ENCODE measurements at places on chromosomes 2 and 18.

GRCh38 chr2:147086715-147087114, 758.1 kb upstream of the ACVR2A start:
- no peak for DNase-seq

DNA sequence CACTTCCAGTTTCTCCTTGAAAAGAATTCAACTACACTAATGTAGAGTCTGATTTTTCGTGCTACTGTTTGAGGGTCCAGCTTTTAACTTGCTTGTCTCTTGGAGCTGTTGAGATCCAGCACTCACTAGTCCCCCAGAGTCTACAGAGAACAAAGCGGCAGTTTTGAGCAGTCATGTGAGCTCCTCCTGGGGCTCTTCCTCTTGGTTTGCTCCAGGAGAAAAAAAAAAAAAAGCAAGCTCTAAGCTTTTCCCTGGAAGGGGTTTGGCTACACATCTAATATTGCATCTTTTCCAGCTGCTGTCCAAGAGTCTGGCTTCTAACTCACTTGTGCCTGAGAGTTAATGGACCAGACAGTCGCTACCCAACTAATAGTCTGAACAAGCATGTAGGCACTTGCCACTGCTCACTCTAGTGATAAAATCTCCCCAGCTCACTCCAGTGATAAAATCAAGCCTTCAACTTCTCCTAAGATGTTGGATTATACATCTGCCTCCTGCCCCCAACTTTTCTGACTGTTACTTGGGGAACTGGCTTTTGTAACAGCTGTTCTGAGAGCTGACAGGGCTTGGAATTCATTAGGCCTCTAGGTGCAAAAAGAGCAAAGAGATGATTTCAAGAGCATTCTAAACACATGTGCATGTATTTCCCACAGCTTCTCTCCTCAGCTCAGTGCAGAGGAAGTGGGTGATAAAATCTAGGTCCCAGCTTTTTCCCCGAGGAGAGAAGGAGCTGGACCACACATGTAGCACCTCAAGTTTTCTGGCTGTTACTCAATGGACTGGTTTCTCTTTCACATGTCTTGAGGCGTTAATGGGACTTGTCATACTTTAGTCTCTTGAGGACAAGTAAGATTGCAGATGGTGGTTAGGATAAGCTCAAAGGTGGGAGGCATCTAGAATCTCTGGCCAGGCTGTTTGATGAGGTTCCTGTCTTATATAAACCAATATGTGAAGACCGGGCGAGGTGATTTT, 750.5 kb downstream of the LRP1B start:
- DNase-seq = no peak

DNA sequence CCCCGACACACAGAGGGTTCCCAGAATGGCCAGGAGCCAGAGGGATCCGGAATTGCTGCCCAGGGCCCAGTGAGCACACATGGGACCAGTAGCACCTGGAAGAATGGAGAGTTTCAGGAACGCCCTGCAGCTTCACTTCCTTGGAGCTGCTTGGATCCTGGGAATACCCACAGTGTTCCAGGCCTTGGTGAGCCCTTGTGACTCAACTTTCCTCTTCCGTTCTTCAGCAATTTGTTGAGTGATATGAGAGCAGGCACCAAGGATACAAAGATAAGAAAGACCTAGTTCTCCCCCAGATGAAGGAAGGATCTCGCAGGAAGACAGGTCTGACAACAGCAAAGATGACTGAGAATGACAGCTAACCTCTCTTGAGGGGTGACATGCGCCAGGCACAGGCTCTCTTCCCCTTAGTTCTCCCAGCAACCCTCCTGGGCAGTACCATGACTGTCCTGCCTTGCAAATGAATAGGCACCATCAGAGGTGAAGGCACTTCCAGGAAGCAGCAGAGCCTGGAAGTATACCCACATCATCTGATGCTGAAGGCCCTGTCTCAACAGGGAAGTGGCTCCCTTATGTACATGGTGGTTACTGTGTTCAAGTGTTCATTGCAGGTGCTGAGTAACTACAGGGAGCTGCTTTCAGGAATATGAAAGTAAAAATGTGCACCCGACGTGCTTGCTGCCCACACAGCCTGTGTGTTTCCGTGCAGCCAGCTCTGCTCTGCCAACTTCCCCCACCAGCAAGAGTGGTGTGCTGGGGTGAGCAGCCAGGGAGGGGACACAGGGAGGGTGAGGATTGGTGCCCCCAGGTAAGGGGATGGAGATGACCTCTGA, 116.2 kb downstream of the STPG4 start:
- no peak for DNase-seq

DNA sequence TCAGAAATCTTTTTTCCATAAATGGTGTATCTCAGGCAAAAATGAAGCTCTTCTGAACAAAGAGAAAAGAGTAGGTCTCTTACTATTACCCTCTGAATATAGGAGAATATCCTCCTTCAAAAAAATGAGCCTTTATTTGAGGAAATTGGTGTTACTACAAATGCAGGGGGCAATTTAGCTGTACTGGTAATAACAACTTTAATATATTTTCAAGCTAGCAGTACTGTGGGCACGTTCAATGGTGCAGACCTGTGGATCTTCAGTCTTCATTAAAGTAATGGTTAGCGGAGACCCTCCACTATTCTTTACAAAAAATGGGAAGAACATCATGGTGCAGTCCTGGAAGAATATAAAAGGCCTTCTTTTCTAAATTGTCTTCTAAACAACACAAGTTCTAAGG, 661.3 kb downstream of the TMEM182 start:
- no peak for DNase-seq

GRCh38 chr18:3015851-3016250, 2.9 kb upstream of the LPIN2 start:
- no peak for DNase-seq

DNA sequence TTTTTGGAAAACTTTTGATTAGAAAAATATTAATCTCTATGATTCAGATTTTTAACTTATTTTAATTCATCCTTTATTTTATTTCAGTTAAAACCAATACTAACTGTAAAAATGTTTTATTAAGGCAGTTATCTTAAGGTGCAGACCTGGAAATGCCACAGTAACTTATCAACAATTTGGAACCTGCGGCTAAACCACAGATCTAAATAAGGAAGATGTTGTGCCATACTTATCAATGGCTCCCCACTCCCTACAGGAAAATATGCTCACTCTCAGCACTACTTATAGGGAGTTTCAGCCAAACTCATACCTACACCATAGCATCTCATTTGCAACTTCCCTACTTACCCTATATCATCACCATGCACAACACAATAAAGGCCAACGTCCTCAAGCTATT, 226.9 kb upstream of the KYNU start:
- DNase-seq = no peak

DNA sequence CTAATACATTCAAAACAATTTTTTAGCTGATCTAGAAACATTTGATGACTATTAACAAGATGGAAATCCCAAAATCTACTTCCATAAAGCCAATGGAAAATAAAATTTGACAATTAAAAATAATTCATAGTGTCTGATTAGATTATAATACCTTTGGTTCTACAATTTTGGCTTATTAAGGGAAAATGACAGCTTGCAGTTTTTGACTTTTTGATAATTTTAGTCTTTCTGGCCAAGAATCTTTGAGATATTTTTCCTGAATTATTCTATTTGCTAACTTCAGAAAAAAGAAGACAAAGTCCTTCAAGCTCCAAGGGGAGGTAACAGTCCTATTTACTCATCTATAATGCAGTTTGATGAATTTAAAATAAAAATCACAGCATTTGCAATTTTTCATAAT, 39.6 kb downstream of the MSH6 start:
- DNase-seq = no peak

DNA sequence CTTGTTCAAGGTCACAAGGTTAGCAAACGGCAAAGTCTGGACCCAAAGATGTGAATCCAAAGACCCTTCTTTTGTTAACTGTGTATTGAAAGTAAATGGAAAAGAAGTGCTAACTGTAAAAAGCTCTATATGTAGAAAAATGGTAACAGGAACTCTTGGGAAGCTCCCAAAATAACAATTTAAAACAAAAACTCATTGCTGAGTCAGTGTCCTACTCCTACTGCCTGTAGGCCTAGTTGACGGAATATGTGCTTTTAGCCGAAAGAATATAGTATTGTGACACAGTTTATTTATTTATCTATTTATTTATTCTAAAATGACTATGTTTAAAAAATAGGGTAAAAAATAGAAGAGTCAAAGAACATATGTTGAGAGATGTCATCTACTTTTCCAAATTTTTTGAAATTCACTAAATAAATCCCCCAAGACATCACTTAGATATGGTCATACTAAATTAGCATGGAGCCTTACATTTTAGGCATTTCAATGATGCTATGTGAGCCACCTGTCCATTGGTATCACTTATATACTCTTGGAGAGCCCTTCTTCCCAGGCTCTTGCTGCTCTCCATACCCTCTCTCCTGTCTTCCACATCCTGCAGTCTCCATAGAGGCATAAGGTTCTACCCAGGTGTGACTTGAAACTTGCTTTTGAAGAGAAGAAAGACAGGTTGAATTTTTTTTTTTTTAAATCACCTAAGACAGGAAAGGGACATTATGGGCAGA, 13.7 kb downstream of the COL5A2 start:
- no peak for DNase-seq

GRCh38 chr2:8225798-8226197, 456.1 kb upstream of the ID2 start:
- no peak for DNase-seq

DNA sequence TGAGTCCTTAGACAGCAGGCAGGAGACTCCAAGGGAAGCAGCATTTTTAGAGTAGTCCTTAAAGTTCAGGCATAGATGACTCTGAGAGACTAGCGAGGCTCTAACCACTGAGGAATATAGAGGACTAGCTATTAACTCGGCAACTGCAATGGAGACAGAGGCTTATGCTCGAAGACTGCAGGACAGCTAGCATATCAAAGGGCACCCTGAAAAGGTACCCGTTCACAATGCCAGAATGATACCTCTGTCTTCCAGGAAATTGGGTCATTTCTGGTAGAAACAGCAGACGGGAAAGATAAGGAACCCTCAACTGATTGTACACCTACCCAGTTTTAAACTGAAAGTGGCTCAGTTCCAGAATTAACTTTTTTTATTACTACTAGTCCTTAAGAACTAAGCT, 1204.0 kb upstream of the ZEB2 start:
- DNase-seq = no peak

DNA sequence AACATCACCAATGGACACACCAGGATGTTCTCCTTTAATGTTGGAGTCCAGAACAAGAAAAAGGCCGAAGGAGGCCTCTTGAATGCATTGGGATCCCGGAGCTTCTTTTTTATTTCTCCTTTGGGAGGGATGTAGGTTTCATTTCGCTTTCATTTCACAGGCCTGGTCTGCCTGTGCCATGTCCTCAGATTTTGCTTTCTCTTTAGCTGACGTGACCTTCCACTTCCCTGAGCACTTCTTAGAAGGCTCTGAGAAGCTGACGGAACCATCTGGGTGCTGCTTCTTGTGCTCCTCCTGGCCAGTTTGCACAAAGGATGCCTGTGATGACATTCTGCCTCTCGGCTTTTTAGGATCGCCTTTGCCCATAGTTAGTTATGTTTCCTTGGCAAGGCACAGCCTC, 15.1 kb upstream of the MBOAT2 start:
- no peak for DNase-seq

DNA sequence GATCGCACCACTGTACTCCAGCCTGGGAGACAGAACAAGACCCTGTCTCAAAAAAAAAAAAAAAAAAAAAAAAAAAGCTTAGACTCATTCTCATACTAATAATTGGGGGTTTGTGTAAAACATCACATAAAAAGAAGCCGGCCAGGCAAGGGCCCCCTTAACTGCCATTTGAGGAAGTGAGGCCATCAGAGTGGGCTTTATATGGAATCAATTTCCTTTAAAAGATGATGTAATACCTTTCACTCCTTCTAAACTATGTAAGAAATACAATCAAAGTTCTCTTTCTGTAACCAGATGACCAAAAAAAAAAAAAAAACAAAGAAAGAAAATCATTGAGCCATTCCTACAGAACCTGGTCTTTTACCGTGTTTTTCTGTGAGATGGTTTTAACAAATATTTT, 13.1 kb upstream of the GPR55 start:
- no peak for DNase-seq

DNA sequence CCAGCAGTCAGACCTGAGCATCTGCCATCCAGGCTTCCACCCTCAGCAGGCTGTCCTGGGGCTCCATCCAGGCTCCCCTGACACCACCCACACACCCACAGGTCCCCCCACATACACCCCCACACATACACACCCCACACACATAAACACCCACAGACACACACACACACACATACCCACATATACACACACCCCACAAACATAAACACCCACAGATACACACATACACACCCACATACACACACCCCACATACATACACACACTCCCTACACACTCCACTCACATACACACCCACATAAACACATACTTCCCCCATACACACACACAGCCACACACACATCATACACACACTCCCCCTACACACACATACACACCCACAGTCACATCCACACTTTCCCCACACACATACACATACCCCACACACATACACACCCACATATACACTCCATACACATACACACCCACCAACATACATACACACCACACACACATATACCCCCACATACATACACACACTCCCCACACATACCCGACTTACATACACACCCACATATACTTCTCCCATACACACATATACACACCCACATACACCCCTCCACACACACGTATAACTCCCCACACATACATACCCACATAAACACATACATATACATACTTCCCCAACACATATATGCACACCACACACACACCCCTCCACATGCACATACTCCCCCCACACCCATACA, 183.3 kb upstream of the ETAA1 start:
- no peak for DNase-seq

GRCh38 chr2:42659609-42660008, 91.2 kb downstream of the MTA3 start:
- DNase-seq = no peak

GRCh38 chr2:36708041-36708741, 11.7 kb downstream of the VIT start:
- no peak for DNase-seq

GRCh38 chr2:99181624-99182000, 628 bp downstream of the MRPL30 start:
- peak; percentile 28 for DNase-seq

DNA sequence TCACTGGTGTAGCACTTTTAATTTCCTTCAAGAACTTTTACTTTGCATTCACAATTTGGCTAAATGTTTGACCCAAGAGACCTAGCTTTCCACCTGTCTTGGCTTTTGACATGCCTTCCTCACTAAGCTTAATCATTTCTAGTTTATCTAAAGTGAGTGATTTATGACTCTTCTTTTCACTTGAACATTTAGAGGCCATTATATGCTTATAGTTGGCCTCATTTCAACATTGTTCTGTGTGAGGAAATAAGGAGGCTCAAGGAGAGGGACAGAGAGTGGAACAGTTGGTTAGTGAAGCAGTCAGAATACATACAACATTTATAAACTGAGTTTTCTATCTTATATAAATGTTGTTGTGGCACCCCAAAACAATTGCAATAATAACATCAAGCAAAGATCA, 489.3 kb upstream of the CDH2 start:
- no peak for DNase-seq

DNA sequence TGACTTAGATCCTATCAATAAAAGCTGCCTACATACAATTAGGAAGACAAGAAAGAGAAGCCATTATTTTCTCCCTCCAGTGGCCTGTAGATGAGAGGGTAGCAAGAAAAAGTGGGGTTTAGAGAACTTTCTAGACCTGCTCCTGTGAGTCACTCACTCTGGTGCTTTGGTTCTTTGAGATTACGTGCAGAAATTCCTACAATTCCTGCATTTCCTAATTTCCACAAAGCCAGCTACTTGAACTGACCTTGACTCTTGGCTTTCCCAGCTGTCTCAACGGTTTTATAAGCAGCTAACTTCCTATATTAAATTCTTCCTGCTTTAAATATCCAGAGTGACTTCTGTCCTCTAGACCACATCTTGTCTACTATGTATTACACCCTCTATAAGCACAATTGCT, 899.5 kb upstream of the KLHL29 start:
- DNase-seq = no peak

- DNase-seq = no peak
Measured at GRCh38 chr18:74819433-74820059, 221.9 kb downstream of the ZNF407 start.

Data from CD4-positive, CD25-positive, alpha-beta regulatory T cell (primary cell).